ENCODE measurements at places on chromosomes 16 and 17. TPM values are rescaled to one million over a fixed set of nuclear protein-coding genes. Genes with fewer than 3 reads are reported as not detected.

The RGS11 gene
- total RNA-seq, result not detected

The CDH1 gene
- total RNA-seq, result 73.2 TPM

The ACSM3 gene
- 15.0 TPM for total RNA-seq

DNA sequence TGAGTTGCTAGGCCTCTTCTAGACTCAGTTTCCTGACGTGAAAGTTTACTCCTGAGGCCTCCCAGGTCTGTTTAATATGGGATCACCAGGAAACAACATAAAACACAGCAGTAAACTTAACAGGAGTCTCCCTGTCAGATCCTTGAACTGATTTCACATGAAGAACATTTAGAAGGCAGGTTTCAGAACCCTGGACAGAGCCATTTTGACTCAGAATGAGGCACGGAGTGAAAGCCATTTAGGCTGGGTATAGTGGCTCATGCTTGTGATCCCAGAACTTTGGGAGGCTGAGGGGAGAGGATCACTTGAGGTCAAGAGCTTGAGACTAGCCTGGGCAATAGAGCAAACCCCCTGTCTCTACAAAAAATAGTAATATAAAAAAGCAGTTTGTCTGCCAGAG, 289.1 kb downstream of the CA10 start:
- DNase-seq, result no peak

The KRTAP9-8 gene
- total RNA-seq, result not detected

The HOXB5 gene
- 19.8 TPM for total RNA-seq

GRCh38 chr16:15853021-15853420, 3.8 kb downstream of the MYH11 start:
- DNase-seq, result no peak

GRCh38 chr17:18944646-18945045, 7.3 kb upstream of the SLC5A10 start:
- DNase-seq, result no peak

The ATXN2L gene
- total RNA-seq, result 264 TPM

DNA sequence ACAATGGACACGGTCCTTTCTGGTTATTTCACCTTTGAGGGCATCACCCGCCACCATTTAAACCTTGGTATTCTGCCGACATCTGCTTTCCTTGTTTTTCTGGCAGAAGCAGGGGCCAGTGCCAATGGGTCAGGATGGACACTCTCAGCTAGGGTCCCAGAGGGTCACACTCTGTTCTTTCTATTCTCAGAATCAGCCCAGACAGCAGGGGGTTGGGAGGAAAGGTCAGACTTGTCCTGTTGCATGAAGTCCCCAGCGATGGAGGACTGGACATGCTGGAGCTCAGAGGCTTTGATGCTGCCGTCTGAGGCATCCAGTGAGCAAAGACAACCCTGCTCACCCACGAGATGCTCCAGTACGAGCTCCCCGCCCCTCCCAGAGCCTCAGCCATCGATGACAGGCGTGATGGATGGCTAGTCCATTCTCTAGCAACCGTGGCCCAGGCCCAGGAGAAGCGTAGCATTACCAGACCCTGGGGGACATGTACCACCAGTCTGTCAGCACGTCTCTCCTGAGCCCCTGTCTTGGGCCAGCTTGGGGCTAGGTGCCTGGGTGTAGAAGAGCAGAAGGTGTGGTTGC, 62.0 kb downstream of the FOXL1 start:
- no peak for DNase-seq

The PPM1E gene
- total RNA-seq, result 0.02 TPM

DNA sequence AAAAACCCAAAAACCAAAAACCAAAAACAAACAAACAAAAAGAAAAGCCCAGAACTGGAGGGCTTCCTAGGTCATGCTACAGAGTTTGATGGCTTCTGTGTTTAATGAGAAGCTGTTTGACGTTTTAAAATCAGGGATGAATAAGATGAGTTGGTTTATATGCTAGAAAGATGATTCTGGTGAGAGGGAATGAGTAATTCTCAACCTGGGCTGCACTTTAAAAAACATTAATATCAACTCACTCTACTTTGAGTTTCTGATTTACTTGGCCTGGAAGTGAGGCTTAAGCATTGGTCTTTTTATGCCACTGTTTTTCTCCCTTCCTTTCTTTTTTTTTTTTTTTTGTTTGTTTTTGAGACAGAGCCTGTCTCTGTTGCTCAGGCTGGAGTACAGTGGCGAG, 5.1 kb downstream of the RGS9 start:
- no peak for DNase-seq

DNA sequence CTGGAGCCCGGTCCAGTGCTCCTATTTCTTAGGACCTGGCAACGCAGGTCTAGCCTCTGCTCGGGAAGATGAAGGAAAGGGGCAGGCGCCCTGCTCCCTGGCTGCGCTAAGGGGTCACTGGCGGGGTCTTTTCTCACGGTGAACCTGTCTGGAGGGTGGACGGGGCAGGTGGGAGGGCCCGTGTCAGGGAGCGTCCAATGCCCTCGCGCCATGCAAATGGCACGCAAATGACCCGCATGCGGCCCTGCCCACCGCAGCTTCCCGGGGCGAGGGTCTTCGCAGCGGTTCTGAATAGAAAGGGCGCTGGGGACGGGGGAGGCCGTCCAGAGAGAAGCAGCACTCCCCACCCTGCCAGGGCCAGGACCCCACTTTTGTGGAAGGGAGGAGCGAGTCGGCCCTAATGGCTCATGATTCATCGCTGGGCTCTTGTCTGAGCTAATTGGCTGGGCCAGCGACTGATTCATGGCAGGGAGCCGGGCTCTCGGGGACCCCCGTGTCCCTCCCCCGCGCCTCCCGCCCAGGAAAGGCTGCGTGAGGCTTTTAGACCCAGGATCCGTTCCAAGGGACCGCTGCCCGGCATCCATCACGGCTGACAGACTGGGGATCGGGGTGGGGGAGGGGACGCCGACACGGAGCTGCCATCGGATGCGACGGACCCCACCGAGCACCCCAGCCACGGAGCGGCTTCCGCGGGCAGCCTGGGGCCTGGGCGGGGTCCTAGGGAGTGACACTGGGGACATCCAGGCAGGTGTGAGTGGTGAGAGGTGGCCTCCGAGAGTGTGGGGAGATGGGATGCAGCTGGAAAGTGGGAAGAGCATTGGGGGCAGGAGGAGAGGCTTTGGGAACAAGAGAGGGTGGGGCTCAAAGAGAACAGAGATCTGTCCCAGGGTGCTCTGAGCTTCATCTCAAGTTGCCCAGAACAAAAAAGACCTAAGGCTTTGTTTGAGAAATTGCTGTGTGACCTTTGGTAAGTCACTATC, 25.0 kb upstream of the NGFR start:
- no peak for DNase-seq

- DNase-seq, result no peak
Measured at GRCh38 chr16:27638833-27639560, 89.1 kb downstream of the KATNIP start.

Data from HCT116 (cell line).